Activated CD8-positive, alpha-beta memory T cell treated with anti-CD3 and anti-CD28 coated beads for 1 hour (primary cell): ENCODE measurements at places on chromosomes 16 and 17.

- no peak for DNase-seq
These were observed 10.3 kb downstream of the NDUFAF8 start for GRCh38 chr17:81249223-81250040.

GRCh38 chr16:69003500-69003899 is 102.0 kb upstream of the HAS3 start:
- DNase-seq: no peak

DNA sequence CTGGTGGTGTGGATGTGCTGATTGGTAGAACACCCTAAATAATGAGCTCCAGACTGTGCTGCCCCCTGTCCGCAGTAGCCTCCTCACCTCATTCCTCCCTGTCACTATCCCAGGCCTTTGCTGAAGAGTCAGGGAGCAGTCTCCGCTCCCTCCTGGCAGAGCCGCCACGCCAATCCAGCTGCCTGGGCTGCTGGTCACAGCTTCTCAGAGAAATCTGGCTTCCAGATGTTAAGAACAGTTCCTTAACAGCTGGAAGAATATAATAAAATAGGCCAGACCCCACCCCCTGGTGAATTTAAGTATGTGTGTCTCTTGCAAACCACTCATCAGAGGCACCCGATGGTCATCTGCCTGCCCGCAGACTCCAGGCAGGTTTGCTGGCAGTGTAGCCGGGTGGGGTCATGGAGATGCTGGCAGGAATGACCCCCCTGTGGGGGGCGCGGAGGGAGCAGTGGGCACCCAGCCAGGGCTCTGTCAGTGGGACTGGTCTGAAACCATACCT is 161.0 kb downstream of the CCDC182 start:
- DNase-seq: no peak

DNA sequence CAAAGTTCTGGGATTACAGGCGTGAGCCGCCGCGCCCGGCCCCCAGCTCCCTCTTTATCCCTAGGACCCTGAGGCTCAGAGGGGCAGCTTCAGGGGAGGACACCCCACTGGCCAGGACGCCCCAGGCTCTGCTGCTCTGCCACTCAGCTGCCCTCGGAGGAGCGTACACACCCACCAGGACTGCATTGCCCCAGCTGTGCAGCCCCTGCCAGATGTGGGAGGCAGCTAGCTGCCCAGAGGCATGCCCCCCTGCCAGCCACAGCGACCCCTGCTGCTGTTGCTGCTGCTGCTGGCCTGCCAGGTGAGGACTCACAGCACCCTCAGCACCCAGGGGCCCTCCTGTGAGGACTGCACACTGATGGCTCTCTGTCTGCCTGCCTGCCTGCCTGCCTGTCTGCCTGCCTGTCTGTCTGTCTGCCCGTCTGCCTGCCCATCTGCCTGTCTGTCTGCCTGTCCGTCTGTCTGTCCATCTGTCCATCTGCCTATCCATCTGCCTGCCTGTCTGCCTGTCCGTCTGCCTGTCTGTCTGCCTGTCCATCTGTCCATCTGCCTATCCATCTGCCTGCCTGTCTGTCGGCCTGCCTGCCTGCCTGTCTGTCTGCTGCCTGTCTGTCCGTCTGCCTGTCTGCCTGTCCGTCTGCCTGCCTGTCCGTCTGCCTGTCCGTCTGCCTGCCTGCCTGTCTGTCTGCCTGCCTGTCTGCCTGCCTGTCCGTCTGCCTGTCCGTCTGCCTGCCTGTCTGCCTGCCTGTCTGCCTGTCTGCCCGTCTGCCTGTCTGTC is 5.0 kb downstream of the GCGR start:
- DNase-seq: no peak

GRCh38 chr17:62897706-62898105 is 68.3 kb upstream of the TANC2 start:
- DNase-seq: no peak

DNA sequence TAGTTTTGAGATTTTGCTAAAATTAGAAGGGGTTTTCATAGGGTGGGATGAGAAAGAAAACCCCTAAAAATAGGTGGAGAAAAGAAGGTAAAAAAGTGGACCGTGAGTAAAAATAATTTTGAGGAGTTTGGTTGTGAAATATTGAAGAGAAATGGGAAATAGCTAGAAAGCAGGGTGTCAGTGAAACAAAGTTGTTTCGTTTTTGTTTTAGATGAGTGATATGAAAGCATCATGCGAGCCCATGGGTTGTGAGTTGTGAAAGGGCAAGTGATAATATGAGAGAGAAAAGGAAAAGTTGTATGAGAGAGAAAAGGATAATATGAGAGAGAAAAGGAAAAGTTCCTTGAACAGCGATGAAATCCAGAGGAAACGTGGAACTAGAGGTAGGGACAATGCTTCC is 7.3 kb upstream of the SMIM36 start:
- DNase-seq: no peak

DNA sequence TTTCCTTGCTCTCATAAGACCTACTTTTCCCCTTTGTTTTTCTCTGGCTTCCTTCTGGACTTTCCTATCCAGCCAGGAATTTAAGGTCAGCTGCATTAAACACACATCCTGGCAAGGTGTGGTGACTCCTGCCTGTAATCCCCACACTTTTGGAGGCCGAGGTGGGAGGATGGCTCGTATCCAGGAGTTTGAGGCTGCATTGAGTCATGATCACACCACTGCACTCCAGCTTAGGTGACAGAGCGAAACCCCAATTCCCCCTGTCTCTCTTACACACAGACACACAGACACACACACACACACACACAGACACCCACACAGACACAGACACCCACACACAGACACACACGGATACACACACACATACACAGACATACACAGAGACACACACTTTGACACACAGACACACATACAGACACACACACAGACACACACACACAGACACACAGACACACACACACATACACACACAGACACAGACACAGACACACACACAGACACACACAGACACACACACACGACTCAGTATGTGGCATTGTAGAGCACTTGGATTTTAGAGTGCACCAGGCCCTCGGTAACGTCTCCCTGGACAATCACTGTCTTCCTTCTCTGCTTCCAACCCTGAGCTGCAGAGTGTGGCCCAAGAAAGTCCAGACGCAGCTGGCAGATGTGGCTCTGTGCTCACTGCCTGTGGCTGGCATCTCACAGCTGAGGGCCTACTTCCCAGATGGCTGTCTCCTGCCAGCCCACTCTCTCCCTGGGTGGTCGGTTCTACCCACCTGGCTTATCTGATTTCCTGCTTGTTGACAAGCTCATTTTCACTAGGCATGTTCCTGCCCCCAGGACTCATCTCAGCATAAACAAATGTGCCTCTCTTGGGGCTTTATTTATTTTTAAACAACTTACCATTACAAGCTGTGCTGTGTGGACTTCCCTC is 39.0 kb downstream of the NLRP1 start:
- DNase-seq: no peak

- DNase-seq: no peak
These were observed 107.0 kb upstream of the CACNG5 start for GRCh38 chr17:66727634-66728570.

DNA sequence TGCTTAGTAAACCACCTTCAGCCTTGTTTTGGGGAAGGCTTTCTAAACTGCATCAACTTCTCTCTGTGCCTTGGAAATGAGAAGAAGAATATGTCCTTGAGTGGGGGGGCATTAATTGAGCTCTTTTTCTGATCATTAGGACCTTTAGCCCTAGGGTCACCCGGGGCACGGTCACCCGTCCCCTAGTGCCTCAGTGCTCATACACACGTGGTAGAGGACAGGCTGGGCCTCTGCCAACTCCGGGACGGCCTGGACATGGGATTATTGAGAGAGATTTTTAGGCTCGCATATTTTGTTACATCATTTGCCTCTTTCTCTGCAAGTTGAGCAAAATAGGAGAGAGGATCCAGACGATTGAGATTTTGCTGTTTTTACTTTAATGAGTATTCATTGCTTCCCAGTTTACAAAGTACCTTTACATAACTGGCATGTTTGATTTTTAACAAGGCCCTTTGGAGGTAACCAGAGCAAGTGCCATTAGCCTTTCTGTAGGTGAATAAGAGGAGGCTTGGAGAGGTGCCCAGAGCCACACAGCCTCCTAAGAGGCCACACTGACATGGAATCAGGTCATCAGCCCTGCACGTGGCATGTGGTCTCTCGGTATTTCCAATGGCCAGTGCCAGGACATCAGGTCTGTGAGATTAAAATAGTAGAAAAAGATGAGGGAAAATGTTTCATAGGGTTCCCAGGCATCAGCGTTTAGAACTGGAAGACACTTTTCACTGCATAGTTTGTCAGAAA is 11.1 kb downstream of the PMM2 start:
- no peak for DNase-seq

DNA sequence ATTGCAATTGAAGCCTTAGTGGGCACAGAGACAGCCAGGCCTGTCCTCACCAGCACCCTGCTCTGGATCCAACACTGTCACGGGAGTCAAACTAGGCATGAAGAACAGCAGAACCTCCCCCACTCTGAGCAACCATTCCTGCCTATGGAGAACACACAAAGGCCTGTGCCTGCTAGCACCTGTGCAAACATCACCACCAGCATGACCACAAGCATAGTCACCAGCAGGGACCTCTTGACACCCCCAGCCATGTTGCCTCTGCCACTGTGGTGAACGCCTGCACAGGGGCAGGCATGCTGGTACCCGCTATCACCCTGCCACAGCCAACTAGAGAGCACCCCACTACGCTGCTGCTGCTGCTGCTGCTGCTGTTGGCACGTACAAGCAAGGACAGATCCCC is 51.7 kb downstream of the CMC2 start:
- DNase-seq: no peak

GRCh38 chr16:11005611-11005975 is 61.2 kb downstream of the CLEC16A start:
- DNase-seq: no peak

- DNase-seq: no peak
These were observed 278.7 kb downstream of the FTO start for GRCh38 chr16:53982631-53983042.

GRCh38 chr17:45895969-45896785 is 1.8 kb downstream of the MAPT start:
- DNase-seq: no peak

DNA sequence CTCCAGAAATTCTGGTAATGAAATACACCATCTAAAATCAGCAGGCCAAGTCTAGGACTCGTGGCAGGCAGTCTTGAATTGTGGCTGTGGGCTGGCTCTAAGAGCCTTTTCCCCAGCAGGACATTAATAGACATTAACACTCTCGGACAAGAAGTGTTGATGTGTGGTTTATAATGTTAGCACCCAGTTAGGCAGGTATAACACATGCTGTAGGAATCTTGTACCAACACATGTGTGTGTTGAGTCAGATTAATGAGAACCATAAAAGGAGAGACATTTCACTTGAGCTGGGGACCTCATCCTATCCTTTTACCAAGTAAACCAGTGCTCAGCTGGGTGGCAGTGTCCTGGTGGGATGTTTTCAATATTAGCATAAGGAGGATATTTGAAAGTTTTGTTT is 264.5 kb downstream of the FTO start:
- DNase-seq: no peak

- DNase-seq: no peak
These were observed 1.8 kb upstream of the RHBDF1 start for GRCh38 chr16:74051-74746.

- DNase-seq: no peak
These were observed 56.1 kb downstream of the B9D1 start for GRCh38 chr17:19306160-19307111.

GRCh38 chr16:12723681-12724080 is 80.0 kb downstream of the CPPED1 start:
- DNase-seq: no peak

DNA sequence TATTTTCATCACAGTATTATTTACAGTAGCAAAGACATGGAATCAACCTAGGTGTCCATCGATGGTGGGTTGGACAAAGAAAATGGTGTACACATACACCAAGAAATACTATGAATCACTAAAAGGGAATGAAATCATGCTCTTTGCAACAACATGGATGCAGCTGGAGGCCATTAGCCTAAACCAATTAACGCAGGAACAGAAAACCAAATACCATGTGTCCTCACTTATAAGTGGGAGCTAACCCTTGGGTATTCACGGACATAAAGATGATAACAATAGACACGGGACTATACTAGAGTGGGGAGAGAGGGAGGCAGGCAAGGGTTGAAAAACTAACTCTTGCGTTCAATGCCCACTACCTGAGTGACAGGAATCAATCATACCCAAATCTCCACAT is 41.0 kb downstream of the MRPS23 start:
- DNase-seq: no peak

- DNase-seq: no peak
These were observed 5.7 kb upstream of the SULT1A2 start for GRCh38 chr16:28602529-28602928.

- no peak for DNase-seq
These were observed 8.1 kb upstream of the ATP2A3 start for GRCh38 chr17:3972281-3972731.

GRCh38 chr16:85438981-85439685 is 174.0 kb upstream of the GSE1 start:
- no peak for DNase-seq

GRCh38 chr17:57965521-57966160 is 10.4 kb upstream of the CUEDC1 start:
- DNase-seq: no peak

DNA sequence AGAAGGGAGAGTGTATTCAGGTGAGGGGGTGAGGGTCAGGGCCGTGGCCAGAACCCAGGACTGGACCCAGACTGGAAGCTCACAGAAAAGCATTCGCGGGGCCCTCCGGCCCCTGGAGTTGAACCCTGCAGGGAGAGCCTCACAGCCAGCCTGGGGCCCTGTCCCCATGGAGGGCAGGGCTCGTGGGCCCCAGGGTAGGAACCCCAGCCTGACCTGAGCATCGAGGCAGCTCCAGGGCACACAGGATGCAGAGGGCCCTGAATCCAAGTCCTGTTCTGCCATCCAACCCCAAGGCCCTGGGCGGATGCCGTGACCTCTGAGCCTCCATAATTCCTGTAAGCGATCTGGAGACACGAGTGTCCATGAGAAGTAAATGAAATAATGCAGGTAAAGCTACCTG is 79.1 kb downstream of the MGAT5B start:
- no peak for DNase-seq

GRCh38 chr17:45061606-45062205 is 589 bp downstream of the NMT1 start:
- no peak for DNase-seq

DNA sequence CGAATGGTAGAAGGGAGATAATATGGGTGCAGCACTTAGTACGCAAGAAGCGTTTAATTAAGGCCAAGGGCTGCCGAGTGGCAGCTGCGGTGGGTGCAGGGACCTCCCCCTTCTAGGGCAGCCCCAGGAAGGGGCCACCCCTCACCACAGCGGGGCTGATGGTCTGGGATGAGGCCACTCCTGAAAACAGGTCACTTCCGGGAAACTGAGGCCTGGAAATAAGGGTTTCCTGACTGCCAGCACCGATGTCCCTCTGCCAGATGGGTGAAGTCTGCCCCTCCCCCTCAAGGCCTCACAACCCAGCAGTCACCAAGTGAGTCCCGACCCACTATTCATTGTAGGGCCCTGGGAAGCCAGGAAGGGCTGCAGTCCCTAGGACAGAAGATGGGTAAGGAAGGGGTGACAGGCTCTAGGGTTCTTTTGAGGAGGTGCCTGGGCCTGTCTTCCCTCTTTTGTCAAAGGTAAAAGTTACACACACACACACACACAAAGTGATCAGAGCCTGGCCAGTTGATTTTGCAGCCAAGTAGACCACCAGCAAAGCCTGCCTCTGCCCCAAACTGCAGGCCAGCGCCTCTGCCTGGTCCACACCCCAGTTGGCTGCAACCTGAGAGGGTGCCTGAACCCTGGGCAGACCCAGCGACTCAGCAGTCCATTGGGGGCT is 12.5 kb downstream of the SREBF1 start:
- no peak for DNase-seq
